Panc1 (cell line): ENCODE measurements at places on chromosomes 5 and 9. TPM values are rescaled to one million over a fixed set of nuclear protein-coding genes. Genes with fewer than 3 reads are reported as not detected.

The ZNF883 gene
- not detected for total RNA-seq

DNA sequence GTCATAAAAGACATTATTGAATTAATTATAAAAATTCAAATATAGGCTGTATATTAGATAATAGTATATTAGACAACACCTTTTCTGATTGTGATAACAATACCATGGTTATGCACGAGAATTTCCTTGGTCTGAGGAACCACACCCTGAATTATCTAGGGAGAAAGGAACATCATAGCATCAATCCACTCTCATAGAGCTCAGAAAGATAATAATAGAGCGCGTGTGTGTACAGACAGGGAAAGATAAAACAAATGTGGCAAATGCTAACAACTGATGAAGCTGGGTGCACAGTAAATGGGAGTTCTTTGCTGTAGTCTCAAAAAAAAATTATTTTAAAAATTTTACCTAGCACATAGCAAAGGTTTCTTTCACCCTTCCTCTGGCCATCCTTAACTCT lies 143.5 kb downstream of the CDK5RAP2 start:
- no peak overlapping the region for H3K27ac ChIP-seq
- no peaks in the 10 kb centered on the region for H3K27me3 ChIP-seq
- DNase-seq: no peak
- H3K4me1 ChIP-seq: no peaks in the 10 kb centered on the region

- DNase-seq: no peak
- H3K27me3 ChIP-seq: no peaks in the 10 kb centered on the region
- H3K36me3 ChIP-seq: no peaks in the 10 kb centered on the region
Observed at GRCh38 chr9:104009826-104010225, 84.3 kb upstream of the SMC2 start.

The PCAT7 gene
- 0.59 TPM for total RNA-seq

DNA sequence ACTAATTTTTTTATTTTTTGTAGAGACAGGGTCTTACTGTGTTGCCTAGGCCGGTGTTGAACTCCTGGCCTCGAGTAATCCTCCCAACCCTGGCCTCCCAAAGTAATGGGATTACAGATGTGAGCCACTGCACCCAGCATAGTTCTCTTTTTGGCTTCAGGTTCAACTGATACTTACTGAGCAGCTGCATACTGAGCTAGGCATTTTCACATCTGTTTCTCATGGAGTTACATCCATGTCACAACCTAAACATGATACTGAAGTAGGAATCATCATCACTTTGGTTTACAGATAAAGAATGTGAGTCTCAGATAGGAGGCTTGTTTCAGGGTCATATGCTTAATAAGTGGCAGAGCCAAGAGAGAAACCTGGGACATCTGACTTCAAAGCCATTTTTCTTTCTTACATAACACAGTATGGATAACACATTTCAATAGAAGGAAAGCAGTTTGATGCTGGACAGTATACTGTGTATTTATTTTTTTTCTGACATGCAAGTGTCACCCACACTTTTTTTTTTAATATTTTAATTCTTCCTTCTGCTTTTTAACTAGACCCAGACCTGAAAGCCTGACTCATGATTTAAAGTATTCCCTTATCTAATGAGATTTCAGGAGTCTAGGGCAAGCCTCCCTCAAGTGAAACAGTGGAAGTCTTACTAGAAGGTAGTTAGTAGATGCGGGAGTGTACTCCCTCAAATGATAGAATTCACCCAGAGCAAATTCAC lies 90.8 kb downstream of the HACD4 start:
- no peaks in the 10 kb centered on the region for H3K4me1 ChIP-seq
- H3K4me3 ChIP-seq: no peak overlapping the region
- H3K27me3 ChIP-seq: no peaks in the 10 kb centered on the region
- no peak for DNase-seq
- H3K36me3 ChIP-seq: no peaks in the 10 kb centered on the region

- no peak overlapping the region for H3K4me3 ChIP-seq
- H3K27ac ChIP-seq: no peak overlapping the region
- no peaks in the 10 kb centered on the region for H3K27me3 ChIP-seq
- H3K36me3 ChIP-seq: no peaks in the 10 kb centered on the region
- no peaks in the 10 kb centered on the region for H3K4me1 ChIP-seq
- no peak for DNase-seq
Observed at GRCh38 chr5:133149345-133149744, 97.5 kb downstream of the HSPA4 start.

DNA sequence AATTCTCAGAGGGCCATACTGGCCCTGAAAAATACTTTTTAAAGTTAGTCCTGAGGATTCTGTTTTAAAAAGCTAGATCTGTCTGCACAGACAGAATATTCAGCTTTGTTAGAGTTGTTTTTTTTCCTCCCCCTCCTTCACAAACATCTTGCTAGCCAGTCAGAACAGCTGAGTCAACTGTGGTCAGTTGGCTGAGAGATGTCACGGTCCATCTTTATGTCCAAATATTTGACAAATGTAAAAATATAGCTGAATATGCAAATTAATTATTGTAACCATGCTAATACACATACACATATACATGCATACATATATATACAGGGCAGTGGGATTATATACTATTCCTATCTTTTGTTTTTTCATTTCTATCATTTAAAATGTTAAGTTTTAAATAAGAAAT lies 33.9 kb downstream of the UNC13B start:
- H3K4me3 ChIP-seq: no peak overlapping the region
- DNase-seq: no peak
- H3K27me3 ChIP-seq: no peaks in the 10 kb centered on the region
- H3K36me3 ChIP-seq: no peaks in the 10 kb centered on the region

DNA sequence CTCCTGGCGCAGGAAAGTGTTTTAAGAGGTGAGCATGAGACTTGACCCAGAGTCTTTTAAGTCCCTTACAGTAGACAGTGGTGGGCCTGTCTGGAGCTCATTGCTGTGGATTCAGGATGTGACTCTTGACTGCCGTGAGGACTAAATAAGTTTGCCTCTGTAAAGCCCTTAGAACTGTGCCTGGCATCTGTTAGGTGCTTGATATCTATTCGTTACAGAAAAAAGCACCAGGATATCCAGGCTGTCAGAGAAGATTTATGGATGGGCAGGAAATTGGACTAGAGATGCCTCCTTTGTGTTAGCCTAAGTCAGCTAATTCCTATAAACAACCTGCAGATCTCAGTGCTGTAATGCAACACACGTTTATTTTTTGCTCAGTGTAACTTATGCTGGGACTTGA lies 12.6 kb downstream of the ERGIC1 start:
- no peak overlapping the region for H3K4me3 ChIP-seq
- peaks cover 57% of the 10 kb centered on the region for H3K4me1 ChIP-seq
- H3K36me3 ChIP-seq: peaks cover 5% of the 10 kb centered on the region
- no peaks in the 10 kb centered on the region for H3K27me3 ChIP-seq
- no peak for DNase-seq

The ERBIN gene
- total RNA-seq: 88.4 TPM

DNA sequence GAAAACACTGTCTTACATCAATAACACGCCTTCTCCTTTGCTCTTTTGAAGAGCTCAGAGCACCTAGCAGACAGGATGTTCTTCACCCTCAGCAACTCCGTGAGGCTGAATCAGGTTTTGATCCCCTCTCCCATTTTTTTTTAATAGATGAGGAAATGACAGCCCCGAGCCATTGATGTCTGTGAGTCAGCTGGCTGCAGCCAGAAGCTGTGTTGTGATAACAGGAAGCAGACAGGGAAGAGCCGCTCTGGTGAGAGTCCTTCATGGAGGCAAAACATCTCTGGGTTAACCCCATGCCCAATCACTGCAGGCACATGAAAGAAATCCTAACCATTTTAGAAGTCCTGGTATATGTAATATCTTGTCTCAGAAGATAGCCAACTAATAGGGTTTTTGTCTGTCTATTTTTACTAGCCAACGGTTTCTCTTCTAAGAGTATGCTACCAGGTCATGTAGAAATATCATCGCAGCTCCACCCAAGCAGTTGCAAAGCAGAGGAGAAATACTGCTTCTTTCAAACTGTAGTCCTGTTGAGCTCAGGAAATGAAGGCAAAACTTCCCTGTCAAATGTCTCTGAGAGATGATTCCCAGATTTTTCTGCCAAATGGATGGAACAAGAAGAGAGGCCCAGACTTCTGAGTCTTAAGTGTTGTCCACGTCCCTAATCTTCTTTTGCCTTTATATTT lies 568.9 kb downstream of the CCDC171 start:
- DNase-seq: no peak
- no peak overlapping the region for H3K27ac ChIP-seq
- no peak overlapping the region for H3K4me3 ChIP-seq
- no peaks in the 10 kb centered on the region for H3K27me3 ChIP-seq
- H3K36me3 ChIP-seq: no peaks in the 10 kb centered on the region

- no peak overlapping the region for H3K4me3 ChIP-seq
- no peaks in the 10 kb centered on the region for H3K4me1 ChIP-seq
- H3K27me3 ChIP-seq: peaks cover 13% of the 10 kb centered on the region
- no peak overlapping the region for H3K27ac ChIP-seq
- no peaks in the 10 kb centered on the region for H3K36me3 ChIP-seq
Observed at GRCh38 chr5:52897238-52897614, 91.9 kb upstream of the ITGA2 start.

DNA sequence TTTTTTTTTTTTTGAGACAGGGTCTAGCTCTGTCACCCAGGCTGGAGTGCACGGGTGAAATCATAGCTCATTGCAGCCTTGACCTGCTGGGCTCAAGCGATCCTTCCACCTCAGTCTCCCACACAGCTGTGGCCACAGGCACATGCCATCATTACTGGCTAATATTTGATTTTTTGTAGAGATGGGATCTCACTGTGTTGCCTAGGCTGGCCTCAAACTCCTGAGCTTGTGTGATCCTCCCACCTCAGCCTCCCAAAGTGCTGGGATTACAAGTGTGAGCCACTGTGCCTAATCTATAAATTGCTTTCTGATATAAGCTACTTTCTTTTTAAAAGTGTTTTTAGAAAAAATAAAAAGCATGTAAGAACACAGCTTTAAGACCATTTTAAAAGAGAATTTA lies 56.5 kb upstream of the GNE start:
- H3K4me1 ChIP-seq: peaks cover 36% of the 10 kb centered on the region
- H3K27ac ChIP-seq: peak overlapping the region; percentile 40; the same call in 1 of the 2 replicates
- H3K36me3 ChIP-seq: no peaks in the 10 kb centered on the region
- no peak for DNase-seq
- no peaks in the 10 kb centered on the region for H3K27me3 ChIP-seq

GRCh38 chr5:79229357-79230174 lies 6.4 kb upstream of the JMY start:
- no peak for DNase-seq
- H3K4me3 ChIP-seq: no peak overlapping the region
- no peaks in the 10 kb centered on the region for H3K36me3 ChIP-seq
- no peaks in the 10 kb centered on the region for H3K27me3 ChIP-seq
- no peaks in the 10 kb centered on the region for H3K4me1 ChIP-seq
- no peak overlapping the region for H3K27ac ChIP-seq

DNA sequence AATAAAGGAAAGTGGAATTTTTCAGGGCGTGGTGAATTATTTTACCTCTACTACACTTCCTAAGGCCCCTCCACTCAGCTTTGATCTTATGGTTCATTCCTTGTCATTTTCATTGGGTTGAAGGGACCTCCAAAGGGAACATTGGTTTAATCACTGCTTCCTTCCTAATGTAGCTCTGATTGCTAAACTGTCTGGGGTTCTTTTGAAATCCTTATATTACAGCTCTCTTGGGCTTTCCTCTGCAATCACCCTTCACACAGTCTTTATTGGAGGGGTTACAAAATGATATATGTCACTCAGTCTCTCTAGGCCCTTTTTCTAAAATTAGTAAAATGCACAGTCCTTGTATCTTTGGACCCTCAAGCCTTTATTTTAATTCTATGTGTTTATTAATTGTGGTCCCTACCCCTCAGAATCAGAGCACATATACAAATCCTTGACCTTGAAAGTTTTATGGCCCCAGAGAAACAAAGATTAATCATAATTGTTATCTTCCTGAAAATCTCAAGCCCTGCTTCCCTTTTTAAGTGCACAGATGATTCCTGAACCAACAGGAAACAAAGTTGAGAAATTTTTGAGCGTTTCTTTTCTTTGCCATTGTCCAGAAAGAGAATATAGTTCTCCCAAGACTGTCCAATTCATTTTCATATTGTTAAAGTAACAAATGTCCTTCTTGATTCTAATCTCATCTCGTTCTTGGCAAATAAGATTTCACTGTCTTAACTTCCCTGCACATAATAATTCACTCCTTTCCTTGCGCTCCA lies 330.0 kb downstream of the ARRDC3 start:
- no peak overlapping the region for H3K4me3 ChIP-seq
- H3K27me3 ChIP-seq: no peaks in the 10 kb centered on the region
- H3K27ac ChIP-seq: no peak overlapping the region
- no peak for DNase-seq
- H3K4me1 ChIP-seq: peaks cover 8% of the 10 kb centered on the region; the same call in 1 of the 2 replicates

DNA sequence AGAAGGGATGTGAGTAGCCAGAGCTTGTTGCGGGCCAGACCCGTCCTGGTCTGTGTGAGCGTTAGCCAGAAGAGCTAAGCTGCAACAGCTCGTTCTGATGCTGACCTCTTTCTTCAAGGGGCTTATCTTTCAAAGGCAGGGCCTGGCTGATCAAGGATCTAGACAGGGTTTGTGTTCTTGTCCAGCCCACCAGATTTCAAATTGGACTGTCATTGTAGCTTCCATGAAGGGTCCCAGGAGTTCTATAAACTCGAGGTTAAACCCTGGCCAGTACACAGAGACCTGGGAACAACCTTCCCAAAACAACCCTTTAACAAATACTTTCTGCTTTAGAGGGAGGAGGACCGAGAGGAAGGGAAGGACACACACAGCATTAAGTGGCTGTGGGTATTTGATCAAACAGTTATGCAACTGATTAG lies 153.0 kb upstream of the TUT7 start:
- H3K27ac ChIP-seq: no peak overlapping the region
- no peaks in the 10 kb centered on the region for H3K36me3 ChIP-seq
- no peak for DNase-seq
- H3K4me3 ChIP-seq: no peak overlapping the region

DNA sequence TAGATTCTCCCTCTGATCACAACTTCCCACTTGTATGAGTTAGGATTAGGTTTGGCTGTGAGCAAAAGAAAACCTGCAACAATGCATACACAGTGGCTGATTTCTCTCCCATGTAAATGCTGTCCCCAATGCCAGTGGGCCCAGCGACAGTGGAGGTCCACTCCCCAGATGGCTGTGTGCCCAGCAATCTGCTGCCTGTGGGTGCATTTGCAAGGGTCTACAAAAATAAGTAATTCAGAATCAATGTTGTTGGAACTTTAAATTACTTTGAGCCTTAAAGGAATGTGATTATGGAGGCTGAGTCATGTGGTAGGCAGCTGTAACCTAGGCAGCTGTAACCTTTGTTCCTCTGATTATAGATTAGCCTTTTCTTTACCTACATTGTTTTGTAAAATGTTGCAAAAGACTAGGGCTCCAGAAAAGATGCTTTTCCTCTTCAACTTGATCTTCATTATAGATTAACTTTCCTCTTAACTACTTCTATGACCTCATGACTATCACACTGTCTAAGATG lies 14.2 kb upstream of the MXD3 start:
- H3K27me3 ChIP-seq: no peaks in the 10 kb centered on the region
- peaks cover 10% of the 10 kb centered on the region for H3K4me1 ChIP-seq
- peak overlapping the region; percentile 5; the same call in 1 of the 2 replicates for H3K27ac ChIP-seq
- DNase-seq: no peak
- H3K36me3 ChIP-seq: 0 out of 2 replicates have a peak, but pooled peaks cover 2% of the 10 kb centered on the region

The NUTM2F gene
- not detected for total RNA-seq

DNA sequence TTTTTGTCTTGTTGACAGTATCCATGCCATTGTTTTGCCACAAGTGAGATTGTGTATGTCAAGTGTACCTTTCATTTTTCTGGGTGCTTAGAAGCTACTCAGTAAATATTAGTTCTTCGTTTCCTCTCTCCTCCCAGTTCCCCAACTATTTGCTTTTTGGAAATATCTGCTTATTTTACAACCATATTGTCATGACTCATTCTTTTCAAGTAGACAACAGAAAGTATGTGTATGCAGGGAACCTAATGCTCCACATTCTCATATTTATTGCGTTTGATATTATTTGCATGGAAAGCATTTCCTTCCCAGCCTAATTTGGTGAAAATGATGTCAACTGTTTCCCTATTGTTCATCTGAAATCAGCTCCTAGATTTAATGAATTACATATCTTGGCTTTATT lies 483.7 kb upstream of the RIOK2 start:
- H3K27ac ChIP-seq: no peak overlapping the region
- no peak overlapping the region for H3K4me3 ChIP-seq
- no peaks in the 10 kb centered on the region for H3K27me3 ChIP-seq
- no peaks in the 10 kb centered on the region for H3K36me3 ChIP-seq
